ENCODE measurements at places on chromosomes 4 and X. TPM values are rescaled to one million over a fixed set of nuclear protein-coding genes. Genes with fewer than 3 reads are reported as not detected.

FAM47E gene
- total RNA-seq, result 0.78 TPM

RPA4 gene
- 0.67 TPM for total RNA-seq

MAGEE1 gene
- total RNA-seq, result 1.4 TPM

TSPAN7 gene
- total RNA-seq, result 77.5 TPM

CITED1 gene
- not detected for total RNA-seq

HTRA3 gene
- not detected for total RNA-seq

TMPRSS11D gene
- not detected for total RNA-seq

CT45A5 gene
- total RNA-seq, result not detected

SCRG1 gene
- not detected for total RNA-seq

ZNF595 gene
- 13.1 TPM for total RNA-seq

GRIPAP1 gene
- total RNA-seq, result 31.6 TPM
